ENCODE measurements at places on chromosomes 5 and 9. TPM values are rescaled to one million over a fixed set of nuclear protein-coding genes. Genes with fewer than 3 reads are reported as not detected.

GRCh38 chr9:115756736-115757135, 396.9 kb upstream of the PAPPA start:
- H3K27ac ChIP-seq: no peak overlapping the region
- H3K4me1 ChIP-seq: no peaks in the 10 kb centered on the region
- no peak for DNase-seq
- no peaks in the 10 kb centered on the region for H3K27me3 ChIP-seq

DNA sequence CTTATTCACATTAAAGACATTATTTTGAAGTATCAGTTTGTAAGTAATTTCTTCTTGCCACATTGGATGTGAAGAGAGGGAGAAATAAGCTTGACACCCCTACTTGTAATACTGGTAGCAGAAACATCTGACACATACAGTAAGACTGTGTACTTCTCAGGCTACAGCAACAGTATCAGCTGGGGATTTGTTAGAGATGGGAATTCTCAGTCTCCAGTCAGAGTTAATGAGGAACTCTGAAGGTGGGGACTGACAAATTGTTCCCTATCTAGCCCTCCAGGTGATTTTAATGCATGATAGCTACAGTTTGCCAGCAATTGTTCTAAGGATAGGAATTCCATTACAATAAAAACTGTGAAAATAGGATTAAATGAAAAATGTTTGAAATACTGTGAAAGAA, 524.8 kb downstream of the PRR16 start:
- DNase-seq: no peak
- no peak overlapping the region for H3K27ac ChIP-seq
- H3K27me3 ChIP-seq: no peaks in the 10 kb centered on the region
- no peak overlapping the region for H3K4me3 ChIP-seq
- no peaks in the 10 kb centered on the region for H3K36me3 ChIP-seq

- no peak overlapping the region for H3K4me3 ChIP-seq
- no peaks in the 10 kb centered on the region for H3K4me1 ChIP-seq
- H3K27ac ChIP-seq: no peak overlapping the region
- DNase-seq: no peak
- H3K36me3 ChIP-seq: no peaks in the 10 kb centered on the region
Measured at GRCh38 chr5:65742565-65743231, 20.7 kb downstream of the NLN start.

DNA sequence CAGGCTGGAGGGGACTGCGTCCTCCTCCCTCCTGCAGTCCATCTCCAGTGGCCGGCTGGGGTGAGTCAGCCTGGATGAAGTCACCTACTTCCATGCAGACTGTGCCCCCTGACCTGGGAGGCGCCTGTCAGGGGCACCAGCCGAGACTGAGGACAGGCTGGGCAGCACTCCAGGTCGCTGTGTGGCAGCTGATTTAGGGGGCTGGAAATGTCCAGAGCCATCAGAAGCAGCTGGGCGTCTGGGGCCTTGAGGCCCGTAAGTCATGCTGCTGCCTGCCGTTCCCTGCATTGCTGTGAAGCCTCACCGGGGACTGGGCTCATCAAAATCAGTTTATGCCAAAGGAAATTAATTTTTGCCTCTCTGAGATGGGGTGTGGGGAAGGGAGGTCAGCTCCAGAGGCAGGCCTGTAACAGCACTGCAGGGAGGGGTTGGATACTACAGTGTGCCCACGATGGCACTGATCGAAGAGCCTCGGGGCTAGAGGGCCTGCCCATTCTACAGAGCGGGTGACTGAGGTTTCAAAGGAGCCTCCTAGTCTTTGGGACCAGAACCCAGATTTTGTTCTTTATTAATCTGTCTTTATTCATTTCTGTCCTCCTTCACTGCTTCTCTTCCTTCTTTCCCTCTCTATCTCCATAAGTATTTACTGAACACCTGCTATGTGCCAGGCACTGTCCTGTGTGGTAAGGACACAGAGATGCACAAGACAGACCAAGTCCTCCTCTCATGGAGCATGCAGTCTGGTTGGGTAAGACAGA, 70.4 kb upstream of the PSD2 start:
- DNase-seq: peak; percentile 76
- no peaks in the 10 kb centered on the region for H3K27me3 ChIP-seq
- H3K36me3 ChIP-seq: no peaks in the 10 kb centered on the region
- H3K4me1 ChIP-seq: no peaks in the 10 kb centered on the region
- H3K27ac ChIP-seq: peak overlapping the region; percentile 29

GRCh38 chr5:75734913-75735789, 17.9 kb upstream of the POC5 start:
- no peak for DNase-seq
- no peaks in the 10 kb centered on the region for H3K4me1 ChIP-seq
- H3K4me3 ChIP-seq: no peak overlapping the region
- H3K36me3 ChIP-seq: no peaks in the 10 kb centered on the region

DNA sequence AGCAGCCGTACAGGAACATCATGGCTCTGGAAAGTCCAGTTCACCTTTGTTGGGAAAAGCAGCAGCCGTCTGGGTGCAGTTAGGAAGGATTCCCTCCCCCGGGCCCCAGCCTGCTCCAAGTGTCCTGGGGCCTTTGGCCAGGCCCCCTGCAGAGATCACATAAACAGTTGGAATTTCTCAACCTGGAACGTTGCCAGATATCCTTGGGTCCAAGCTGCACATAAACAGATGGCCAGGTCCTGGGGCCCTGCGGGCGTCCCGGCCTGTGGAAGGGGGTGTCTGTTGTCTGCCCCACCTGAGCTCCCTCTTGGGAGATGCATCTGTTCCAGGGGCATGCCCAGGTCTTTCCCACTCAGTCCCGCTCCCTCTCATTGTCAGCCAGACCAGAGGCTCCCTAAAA, 92.7 kb downstream of the COL5A1 start:
- DNase-seq: peak; percentile 76
- no peak overlapping the region for H3K4me3 ChIP-seq
- H3K4me1 ChIP-seq: peaks cover 14% of the 10 kb centered on the region

DNA sequence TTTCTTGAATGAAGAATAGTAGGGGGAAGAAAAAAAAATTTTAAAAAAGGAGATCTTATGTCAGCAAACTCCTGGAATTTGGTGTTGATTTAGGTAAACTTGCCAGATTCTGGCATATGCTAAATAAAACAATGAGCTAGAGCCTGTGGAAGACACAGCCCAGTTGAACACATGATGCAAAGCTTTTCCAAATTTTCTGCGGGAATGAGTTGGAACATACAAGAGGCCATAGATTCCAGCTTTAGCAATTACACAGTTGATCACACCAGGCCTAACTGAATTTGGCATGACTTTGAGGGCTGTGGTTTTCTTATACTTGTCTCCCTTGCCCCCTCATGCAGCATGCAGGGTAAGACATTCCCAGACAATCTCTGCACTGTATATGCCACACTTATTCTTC, 297.0 kb downstream of the SH3GL2 start:
- H3K4me1 ChIP-seq: no peaks in the 10 kb centered on the region
- no peaks in the 10 kb centered on the region for H3K27me3 ChIP-seq
- H3K4me3 ChIP-seq: no peak overlapping the region
- no peaks in the 10 kb centered on the region for H3K36me3 ChIP-seq
- no peak overlapping the region for H3K27ac ChIP-seq

DNA sequence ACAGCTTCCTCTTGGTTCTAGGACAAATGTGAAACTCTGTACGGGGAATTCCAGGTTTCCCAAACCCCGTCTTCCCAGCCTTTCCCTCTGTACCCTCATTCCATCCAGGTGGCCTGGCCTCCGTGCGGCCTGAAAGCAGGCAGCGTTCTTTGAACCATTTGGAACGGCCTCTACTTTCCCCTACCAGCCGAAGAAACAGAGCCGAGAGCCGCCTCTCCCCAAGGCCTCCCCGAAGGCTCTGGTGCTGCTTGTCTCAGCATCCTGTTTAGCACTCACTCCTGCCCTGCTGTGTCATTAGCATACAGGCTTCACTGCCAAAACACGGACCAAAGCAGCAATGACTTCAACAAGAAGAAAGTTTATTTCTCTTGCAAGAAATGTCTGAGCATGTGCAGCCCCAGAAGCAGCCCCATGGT, 137.7 kb downstream of the HSD17B3 start:
- H3K27me3 ChIP-seq: no peaks in the 10 kb centered on the region
- H3K27ac ChIP-seq: no peak overlapping the region
- no peak overlapping the region for H3K4me3 ChIP-seq
- no peaks in the 10 kb centered on the region for H3K4me1 ChIP-seq
- DNase-seq: no peak

GRCh38 chr5:149728303-149728702, 1.8 kb upstream of the PPARGC1B start:
- no peak for DNase-seq
- H3K27ac ChIP-seq: no peak overlapping the region
- no peaks in the 10 kb centered on the region for H3K36me3 ChIP-seq
- no peaks in the 10 kb centered on the region for H3K27me3 ChIP-seq

Gene GDA
- 4.8 TPM for total RNA-seq

Gene SPATA6L
- 13.6 TPM for total RNA-seq

Gene OBP2B
- not detected for total RNA-seq

Gene RANBP17
- 3.5 TPM for total RNA-seq
